ENCODE measurements at places on chromosomes 7 and 10.

DNA sequence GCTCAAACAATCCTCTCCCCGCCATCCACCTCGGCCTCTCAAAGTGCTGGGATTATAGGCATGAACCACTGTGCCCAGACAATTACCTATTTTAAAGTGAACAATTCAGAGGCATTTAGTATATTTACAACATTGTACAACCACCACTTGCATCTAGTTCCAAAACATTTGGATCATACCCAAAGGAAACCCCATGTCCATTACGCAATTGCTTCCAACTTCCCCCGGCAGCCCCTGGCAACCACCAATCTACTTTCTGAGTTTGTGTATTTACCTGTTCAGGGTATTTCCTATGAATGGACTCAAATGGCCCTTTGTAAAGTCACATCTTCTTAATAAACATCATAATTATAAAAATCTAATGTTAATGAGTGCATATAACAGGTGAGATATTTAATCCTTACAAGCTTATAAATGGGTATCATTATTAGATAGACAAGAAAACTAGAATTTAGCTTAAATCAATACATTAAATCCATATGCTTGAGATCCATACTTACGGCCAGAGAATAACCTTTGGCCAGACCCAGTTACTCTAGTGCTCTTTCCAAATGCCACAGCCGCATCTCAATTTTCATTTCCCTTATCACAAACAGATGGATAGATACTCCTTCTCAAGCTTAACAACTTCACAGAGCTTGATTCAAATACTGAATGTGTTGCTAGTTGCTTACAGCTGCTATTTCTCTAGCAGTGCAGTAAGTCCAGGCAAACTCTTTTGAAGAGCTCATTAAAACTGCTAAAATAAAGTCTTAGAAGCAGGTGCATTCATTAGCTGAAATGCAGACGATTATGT is 133.4 kb upstream of the MKLN1 start:
- DNase-seq: no peak

GRCh38 chr10:117363028-117363427 is 12.2 kb downstream of the PDZD8 start:
- no peak for DNase-seq

DNA sequence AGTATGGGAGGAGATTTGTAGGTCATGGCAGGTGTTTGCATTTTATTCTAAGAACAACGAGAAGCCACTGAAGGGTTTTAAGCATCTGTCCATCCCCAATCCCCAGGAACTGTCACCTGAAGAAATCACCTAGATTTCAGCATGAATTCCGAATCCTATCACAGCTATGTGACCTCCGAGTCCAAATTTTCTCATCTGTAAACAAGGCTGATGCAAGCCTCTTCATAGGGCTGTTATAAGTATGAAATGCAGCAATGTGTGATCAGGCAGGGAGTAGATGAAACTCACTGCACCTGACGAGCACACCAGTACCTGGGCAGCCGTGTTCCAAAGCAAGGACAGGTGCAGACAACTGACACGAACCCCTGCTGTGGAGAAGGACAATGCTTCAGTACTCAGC is 14.0 kb downstream of the HABP2 start:
- no peak for DNase-seq

DNA sequence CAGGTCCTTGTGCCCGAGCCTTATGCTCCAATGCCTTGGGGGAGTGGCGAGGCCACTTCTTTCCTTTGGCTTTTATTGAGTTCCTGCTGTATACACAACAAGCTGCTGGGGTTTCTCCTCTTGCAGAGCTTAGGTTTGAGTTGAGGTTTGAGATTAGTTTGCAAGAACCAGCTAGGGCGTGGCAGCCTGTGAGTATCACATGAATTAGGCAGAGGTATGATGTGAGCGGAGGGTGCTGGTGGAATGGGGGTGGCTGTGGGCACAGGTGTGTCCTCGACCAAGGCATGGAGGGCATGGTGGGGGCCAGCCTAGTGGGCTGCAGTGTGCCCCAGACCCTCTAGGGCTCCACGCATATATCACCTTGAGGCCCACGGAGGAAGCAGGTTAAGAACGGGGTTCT is 123.3 kb downstream of the DOCK1 start:
- no peak for DNase-seq

DNA sequence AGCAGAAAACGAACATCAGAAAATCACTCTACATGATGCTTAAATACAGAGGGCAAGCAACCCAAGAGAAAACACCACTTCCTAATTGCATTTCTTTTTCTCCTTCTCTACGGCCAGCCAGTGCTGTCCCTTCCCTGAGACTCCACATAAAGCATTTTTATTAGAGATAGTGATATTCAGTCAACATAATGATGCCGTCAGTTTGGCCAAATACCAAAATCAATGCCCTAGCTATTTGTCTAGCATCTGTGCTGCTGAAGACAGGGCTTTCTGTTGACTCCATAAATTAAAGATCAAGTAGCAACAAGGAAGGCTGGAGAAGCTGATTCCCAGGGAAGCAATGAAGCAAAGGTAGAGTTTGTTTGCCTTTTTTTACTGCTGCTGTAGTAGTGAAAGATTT is 1024.9 kb downstream of the REEP3 start:
- no peak for DNase-seq

DNA sequence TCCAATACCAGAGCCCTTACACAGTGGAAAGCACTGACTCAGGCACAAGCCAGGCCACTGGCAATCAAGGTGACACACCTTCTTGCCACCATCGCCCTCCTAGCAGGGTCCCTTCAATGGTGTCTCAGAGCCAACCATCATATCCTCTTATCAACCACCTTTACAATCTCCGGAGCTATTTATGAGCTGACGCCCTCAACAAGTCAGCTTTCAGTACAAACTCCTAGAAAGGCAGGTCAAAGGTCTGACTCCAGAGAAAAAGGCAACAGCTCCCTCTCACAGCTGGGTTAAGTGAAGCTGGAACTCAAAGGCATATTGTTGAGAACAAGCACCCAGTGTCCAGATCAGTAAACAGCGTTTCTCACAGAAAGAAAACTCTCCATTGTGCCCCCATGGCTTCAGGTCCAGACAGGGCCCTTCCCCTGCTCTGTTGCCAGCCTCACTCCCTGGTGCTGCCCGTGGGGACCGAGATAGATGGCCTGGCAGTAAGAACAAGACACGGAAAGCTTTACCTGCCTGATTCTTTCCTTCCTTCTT is 2.4 kb downstream of the ZNF3 start:
- peak; percentile 96 for DNase-seq

DNA sequence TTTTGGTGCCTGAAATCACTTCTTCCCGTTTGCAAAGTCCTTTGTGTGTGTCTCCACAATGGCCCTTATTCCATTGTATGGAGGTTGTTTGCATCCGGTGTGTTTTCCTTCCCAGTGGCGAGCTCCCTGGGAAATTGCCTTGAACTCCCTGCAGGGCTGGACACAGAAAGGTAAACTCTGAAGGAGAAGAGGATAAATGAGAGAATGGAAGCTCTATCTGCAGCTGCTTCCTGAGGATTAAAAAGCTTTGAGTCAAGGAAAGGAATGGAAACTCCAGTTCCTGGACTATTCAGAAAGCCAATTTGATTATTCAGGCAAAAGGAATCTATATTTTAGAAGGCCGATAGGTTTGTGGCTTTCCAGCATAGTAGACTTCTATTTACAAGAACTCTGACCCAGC is 4.4 kb upstream of the GRK5 start:
- peak; percentile 55 for DNase-seq

DNA sequence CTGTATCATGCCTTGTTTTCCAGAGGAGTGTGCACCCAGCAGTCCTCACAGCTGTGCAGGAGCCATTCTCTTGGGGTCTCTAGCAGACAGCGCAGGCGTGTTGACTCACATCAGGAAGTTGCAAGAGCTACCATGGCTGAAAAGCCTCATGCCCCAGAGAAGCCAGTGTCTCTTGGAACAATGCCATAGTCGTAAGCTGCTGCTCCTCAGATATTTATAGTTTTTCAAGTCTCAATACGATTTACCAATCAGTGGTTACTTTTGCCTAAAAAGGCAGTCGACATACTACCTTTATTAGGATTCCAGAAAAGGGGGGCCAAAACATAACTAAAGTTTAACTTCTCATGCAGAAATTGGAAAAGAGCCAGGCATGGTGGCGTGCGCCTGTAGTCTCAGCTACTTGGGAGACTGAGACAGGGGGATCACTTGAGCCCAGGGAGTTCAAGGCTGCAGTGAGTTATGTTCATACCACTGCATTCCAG is 407.7 kb downstream of the PARD3 start:
- DNase-seq: peak; percentile 20

- no peak for DNase-seq
Measured at GRCh38 chr7:137421366-137421765, 77.8 kb upstream of the PTN start.

GRCh38 chr10:86742230-86742629 is 14.2 kb upstream of the BMPR1A start:
- DNase-seq: no peak

- DNase-seq: no peak
Measured at GRCh38 chr10:130175074-130175473, 38.9 kb downstream of the GLRX3 start.

DNA sequence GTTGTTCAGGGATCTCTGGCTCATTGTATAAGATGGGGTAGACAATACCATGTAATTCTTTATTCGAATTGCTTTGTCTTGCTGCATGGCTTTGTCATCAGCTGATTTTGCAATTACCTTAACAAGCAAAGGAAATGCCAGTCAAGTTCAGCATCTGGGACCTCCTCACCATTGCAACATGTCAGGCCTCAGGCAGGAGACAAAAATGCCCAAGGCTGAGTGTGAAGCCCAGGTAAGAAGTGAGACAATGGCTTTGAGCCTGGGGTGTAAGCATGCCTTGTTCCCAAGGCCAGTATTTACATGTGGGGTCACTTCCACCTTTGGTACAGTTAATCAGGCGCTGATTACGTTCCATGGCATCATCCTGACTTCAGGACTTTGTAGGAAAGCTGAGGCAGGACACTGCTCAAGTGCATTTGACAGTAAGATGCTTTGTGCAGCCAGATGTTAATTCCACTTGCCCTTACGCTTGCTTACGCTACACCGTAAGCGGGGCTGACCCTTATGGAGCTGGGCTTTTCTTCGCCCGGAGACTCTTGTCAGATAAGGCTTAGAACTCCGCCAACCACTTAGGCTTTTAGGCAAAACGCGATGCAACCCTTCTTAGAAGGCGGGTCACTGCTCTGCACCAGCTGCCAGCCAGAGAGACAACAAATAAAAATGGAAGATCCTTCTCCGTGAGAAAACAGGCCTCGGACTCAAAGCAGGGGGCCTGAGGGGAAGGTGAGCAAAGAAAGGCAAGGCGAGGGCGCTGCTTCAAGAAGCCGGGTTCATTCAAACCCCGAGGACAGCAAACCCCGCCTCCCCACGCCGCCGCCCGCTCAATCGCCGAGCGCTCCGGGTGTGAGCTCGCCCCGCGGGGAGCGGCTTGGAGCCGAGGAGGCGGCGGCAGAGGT is 1.3 kb upstream of the SP4 start:
- DNase-seq: peak; percentile 1

DNA sequence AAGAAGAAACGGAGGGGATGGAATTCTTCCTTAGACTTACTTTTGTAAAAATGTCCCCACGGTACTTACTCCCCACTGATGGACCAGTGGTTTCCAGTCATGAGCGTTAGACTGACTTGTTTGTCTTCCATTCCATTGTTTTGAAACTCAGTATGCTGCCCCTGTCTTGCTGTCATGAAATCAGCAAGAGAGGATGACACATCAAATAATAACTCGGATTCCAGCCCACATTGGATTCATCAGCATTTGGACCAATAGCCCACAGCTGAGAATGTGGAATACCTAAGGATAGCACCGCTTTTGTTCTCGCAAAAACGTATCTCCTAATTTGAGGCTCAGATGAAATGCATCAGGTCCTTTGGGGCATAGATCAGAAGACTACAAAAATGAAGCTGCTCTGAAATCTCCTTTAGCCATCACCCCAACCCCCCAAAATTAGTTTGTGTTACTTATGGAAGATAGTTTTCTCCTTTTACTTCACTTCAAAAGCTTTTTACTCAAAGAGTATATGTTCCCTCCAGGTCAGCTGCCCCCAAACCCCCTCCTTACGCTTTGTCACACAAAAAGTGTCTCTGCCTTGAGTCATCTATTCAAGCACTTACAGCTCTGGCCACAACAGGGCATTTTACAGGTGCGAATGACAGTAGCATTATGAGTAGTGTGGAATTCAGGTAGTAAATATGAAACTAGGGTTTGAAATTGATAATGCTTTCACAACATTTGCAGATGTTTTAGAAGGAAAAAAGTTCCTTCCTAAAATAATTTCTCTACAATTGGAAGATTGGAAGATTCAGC is 158.7 kb upstream of the LANCL2 start:
- DNase-seq: no peak

DNA sequence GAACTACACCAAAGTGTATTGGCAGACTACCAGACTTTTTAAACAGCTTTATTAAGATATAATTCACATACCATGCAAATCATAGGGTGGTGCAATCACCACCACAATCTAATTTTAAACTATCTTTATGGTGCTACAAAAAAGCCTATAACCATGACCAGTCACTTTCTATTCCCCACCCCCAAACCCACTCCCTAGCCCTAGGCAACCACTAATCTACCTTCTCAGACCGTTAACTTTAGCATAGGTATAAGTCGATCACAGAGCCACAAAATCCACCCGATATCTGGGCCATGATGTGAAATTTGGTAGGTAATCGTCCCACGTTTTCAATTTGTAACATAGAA is 536 bp upstream of the POM121 start:
- DNase-seq: no peak

- DNase-seq: no peak
Measured at GRCh38 chr7:2045559-2046405, 187.0 kb downstream of the MAD1L1 start.

- no peak for DNase-seq
Measured at GRCh38 chr7:17952387-17952786, 12.1 kb upstream of the SNX13 start.

GRCh38 chr10:110535958-110536891 is 31.3 kb upstream of the SMC3 start:
- peak; percentile 20 for DNase-seq

DNA sequence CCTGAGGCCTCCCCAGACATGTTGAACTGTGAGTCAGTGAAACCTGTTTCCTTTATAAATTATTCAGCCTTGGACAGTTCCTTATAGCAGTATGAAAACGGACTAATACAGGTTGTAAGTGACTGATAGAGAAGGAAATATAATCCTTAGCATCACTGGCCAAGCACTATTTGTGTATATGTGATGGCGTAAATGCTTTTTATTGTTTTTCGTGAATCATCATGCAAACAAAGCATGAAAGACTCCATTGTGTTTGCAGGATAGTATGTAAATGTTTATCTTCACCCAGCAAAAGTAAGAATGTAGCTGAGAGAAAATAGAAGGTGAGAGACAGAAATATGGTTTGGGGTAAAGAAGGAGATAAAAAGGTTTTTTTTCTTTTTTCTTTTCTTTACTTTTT is 92.5 kb upstream of the LRGUK start:
- peak; percentile 67 for DNase-seq

DNA sequence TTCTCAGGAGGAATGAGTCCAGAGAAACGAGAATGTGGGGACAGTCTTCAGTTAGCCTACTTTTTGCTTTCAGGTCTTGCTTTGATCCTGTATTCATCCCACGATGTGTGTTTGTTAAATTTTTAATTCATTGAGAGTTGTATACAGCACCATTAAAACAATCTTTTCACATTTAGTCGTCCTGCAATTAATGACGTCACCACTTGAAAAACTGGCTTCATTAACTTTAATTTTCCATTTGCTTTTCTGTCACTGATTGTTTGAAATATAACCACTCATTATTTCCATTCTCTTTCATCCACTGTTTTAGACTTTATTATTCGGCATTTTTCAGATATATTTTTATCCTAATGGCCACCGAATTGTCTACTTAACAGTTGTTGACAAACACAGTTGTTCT is 146.9 kb downstream of the TFEC start:
- no peak for DNase-seq
